ENCODE measurements at places on chromosomes 12 and 14.

DNA sequence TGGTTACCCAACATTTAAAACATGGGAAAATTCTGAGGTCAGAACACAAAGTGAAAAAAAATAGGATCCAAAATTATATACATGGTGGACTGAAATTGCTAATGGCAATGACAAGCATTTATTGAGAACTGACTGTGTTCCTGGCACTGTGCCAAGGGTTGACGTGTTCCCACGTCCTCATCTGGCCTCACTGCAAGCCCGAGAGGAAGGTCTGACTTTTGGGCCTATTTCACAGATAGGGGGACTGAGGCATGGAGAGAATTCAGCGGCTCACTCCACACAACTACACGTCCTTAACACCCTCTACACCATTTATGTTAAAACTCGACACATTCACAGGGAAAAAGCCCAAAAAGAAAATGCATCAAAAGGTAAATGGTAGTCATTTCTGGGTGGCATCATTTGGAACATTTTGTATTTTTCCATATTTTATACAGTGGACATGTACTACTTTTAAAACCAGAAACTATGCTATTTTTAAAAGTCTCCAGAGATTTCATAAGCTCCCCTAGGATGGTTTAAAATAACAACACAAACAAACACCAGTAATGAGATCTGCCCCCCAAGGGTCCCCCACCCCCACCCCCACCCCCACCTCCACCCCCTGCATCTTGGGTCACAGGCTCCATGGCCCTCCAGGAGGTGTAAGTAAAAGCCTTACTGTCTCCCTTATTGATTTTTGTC lies 27.7 kb downstream of the CLMN start:
- no peak for DNase-seq

DNA sequence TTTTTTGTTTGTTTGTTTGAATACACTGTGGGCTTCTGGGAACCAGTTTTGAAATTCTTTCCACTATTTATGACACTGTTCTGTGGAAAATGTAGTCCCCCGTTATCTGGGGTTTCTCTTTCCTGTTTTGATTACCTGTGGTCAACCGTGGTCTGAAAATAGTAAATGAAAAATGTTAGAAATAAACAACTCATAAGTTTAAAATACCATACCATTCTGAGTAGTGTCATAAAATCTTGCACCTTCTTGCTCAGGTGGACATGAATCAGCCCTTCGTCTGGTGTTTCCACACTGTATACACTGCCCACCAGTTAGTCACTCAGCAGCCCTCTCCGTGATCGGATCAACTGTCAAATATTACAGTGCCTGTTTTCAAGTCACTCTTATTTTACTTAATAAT lies 5.1 kb upstream of the PAPOLA start:
- no peak for DNase-seq

DNA sequence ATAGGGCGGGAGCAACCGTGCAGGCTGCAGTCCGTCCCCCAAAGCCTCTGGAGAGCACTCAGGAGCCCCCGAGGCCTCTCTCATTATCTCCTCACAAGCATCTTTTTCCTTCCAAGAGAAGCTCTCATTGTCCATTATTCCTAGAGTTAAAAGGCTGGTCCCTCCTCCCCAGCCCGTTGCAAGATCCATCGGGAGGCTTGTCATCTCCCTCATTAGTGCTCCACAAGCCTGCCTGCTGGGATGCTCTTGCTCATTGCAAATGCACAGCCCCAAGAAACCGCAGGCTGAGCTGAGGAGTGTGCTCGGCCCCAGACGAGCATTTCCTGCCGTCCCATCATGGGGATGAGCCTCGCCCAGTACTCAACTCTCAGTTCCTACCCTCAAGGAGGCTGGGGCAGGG lies 23.3 kb downstream of the NUAK1 start:
- DNase-seq = no peak

DNA sequence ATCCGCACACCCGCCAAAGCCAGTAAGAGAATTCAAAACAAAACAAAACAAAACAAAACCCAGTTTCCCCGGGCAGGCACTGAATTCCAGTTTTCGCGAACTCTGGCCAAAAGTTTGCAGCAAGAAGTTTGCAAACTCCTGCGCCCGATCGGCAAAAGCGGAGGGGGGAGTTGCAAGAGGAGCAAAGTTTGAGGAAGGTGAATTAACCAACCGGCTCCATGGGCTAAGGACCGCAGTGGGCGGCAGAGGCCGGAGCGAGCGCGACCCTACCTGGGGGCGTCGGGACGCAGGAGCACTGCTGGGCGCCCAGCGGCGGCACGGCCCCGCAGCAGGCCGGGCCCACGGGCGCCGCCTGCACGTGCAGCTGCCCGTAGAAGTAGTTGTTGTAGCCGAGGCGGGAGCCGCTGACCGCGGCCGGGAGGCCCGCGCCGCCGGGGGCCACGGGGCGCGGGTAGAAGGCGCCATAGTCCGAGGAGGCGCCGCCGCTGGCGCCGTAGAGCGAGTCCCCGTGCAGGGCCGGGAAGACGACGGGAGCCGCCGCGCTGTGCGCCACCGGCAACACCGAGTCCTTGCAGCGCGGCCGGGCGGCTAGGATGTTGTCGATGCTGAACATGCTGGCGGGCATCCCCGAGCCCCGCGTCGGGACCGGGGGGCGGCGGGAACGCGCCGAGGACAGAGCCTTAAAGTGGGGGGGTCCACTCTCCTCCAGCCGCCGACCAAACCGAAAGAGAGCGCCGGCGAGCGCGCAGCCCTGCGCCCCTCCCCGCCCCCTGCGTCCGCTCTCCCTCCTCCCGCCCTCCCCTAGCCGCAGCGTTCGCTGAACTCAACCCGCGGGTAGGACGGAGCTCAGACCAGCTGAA lies at the start of gene GSC:
Gene GSC (minus strand): TSS at position 723 of the 860 bp plus-strand sequence. CDS start 98 bp downstream, at position 625.
- DNase-seq = no peak

- DNase-seq = no peak
Measured at GRCh38 chr12:62260733-62261683, 804 bp downstream of the USP15 start.
